ENCODE measurements at places on chromosomes 3 and 15.

DNA sequence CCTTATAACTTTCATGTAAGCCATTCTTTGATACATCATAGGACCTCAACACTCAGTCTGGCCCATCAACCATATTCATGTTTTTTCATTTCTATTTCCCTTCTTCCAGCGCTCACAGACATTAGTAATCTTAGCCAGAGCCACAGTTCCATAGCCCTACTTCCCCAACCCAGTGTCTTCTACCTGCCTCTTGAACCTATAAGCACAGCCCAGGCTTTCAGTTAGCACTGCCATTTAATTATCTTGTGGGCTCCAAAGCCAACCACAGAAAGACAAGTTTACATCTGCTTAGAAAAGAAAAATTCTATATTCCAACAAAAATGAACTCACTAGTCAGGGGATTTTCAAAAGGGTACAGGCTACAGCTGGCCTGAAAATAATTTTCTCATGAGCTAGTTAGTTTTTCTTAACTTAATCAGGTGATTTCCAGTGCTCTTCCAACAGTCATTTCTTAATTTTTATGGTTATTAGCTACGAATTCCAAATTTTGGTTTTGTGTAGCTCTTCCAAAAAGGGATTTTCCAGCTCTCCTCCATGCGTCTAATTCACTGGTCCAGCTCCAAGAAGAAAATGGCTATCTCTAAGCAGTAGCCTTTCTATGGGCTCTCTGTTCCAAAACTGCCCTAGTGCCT, 13.7 kb downstream of the CD200 start:
- DNase-seq = no peak

DNA sequence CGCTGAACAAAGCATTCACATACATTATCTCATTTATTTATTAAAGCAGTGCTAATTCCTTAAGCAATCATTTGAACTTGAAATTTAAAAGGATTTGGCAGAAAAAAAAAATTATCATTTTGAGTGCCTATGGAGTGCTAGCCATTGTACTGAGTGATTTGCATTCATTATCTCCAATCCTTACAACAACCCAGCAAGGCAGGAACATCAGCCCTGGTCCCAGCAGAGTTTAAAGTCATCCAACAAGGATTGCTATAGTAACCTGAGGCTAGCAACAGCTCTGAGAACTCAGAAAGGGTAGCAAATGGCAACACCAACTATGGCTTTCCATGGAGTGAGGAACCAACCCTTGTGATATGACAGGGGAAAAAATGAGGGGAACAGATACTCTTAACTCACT, 237.6 kb upstream of the SETMAR start:
- no peak for DNase-seq

DNA sequence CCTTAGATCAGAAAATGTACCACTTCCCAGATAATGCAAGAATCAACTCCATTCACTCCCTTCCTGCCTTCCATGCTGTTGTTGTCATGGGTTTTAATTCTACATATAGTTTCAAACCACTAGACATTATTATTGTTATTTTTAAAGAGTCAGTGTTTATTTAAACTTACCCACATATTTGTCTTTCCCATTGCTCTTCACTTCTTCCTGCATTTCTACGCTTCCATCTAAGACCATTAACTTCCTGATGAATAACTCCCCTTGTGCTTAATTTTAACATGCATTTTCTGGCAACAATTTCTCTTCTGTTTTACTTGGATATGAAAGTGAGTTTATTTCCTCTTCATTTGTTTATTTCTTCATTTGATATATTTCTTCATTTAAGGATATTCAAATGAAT, 127.1 kb upstream of the FHIT start:
- DNase-seq = no peak

- no peak for DNase-seq
Observed at GRCh38 chr3:118736107-118736506, 298.5 kb downstream of the IGSF11 start.

DNA sequence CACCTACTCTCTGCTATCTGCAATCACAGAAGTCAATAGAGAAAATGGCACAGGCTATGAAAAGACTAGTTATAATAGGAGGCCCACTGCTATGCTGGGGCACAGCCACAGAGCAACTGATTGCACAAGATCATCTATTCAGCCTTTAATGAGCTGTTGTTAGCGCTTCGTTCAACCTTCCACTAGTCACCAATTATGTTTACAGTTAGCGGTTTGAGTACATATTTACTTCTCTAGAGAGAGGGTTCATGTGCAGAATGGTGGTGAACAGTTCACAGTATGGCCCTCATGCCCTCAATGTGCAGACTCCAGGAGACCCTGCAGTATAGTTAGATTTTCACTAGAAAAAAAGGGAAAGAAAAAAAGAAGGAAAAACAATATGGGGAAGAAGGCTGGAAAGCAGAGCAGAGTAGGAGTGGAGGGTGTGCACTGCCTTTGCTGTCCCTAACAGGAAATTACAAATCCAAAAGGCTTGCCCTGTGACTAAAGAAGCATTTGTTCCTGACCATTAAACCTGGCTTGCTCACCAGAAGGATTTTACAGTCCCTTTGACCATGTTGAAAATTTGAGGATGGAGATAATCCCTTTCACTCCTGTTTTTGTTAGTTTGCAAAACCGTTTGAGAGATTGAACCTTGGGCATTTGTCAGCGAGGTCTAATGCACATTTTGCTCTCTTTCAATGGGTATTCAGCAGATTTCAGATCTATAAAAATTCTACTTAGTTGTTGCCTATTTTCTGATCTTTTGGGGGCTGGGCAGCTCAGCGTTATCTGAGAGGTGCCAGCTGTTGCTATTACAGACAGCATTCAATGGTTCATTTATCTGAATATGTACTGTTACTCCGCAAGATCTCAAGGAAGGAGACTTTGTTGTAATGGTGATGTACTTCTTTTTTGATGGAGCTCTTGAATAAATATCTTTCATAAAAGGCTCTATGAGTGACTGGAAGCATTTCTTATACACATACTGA, 296.1 kb downstream of the LSAMP start:
- no peak for DNase-seq

DNA sequence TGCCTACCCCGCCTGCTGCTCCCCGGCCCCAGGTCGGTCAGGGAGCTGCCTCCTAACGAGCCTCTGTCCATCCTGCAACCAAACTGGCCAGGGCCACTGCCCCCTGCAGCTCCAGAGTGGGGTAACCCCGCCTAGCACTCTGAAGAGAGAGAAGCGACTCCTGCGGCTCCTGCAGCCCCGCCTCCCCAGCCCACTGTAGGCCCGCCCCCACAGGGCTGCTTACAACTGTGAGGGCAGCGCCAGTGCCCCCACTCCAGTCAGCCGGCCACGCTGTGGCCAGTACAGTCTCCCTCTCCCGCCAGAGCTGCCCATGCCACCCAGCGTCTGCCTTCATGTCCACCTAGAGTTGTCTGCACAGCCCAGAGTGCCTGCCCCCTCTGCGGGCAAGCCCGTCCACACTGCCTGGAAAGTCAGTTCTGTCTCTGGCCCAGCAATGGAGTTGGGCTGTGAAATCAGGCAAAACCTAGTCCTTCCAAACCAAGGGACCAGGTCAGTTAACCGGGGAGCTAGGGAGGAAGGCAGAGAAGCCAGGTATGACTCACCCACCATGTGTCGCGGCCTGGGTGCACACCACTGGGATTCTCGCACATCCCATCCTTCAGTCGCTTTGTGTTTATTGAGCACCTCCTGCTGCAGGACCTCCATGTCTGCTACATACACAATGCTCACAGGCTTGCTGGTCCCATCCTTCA, 2.4 kb downstream of the UCN2 start:
- DNase-seq = peak; percentile 28

DNA sequence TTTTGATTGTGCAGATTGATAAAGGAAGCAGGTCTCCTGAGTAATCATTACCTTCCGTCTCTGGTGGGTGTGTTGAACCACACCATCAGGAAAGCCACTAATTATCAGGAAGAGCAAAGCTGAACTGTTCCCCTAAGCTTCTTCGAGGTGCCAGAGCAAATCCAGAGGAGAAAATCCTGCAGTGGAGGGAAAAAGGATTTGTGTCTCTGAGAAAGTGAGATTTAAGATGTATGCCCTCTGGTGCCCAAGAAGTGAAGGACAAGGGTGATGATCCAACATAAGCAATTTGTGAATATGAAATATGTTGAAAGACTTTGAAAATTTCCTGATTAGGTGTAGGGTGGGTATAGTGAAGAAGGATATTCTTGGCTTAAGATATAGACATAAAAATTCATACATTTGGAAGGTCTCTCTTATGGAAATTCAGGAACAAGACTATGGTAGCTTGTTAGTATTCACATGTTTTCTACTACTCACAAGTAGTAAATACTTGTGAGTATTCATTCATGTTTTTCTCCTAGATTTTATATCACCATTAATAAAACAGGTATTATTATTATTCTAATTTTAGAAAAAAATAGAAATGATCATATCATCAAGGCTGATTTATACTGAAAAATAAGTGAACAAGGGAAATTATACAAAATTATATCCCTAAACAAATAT, 34.8 kb downstream of the COMMD2 start:
- DNase-seq = no peak
